ENCODE measurements at places on chromosomes 2 and 18. TPM values are rescaled to one million over a fixed set of nuclear protein-coding genes. Genes with fewer than 3 reads are reported as not detected.

DNA sequence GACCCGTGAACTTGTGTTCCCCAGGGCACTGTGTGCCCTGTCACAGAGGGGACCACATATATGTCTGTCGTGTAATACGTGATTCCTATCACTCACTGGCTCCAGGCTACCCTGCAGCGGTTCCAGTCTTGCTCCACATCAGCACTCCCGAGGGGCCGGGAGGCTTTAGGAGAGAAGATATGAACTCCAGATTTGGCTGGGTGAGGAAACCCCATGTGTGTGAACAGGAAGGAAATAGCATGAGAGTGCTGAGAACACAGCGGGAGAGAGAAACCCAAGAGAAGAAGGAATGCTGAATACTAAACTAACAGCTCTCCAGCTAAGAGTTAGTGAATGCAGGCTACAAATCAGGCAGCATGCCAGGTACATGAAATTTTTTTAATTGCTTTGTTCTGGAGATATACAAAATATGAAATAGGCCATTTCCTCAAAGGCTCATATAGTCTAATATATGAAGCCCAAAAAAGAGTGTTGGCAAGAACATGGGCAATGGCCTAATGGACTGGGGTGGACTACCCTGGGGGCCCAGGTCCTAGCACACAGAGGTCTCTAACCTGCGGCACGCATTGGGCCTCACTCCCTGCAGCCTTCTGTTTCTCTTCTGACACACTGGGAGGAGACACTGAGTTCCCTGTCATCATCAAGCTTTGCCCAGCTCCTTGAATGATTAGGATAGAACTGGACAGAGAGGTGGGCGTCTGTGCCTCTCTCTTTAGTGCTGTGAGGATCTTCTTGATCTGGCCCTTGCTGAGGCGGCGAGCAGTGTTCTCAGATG lies 372.8 kb upstream of the RAB6C start:
- no peaks in the 10 kb centered on the region for H3K4me1 ChIP-seq
- DNase-seq = no peak
- no peak overlapping the region for H3K27ac ChIP-seq
- no peaks in the 10 kb centered on the region for H3K36me3 ChIP-seq
- no peaks in the 10 kb centered on the region for H3K27me3 ChIP-seq
- H3K4me3 ChIP-seq = no peak overlapping the region

DOCK10 gene
- total RNA-seq = 33.2 TPM

GRCh38 chr2:127897531-127898211 lies 11.9 kb upstream of the AMMECR1L start:
- H3K36me3 ChIP-seq = no peaks in the 10 kb centered on the region
- no peak overlapping the region for H3K4me3 ChIP-seq

DNA sequence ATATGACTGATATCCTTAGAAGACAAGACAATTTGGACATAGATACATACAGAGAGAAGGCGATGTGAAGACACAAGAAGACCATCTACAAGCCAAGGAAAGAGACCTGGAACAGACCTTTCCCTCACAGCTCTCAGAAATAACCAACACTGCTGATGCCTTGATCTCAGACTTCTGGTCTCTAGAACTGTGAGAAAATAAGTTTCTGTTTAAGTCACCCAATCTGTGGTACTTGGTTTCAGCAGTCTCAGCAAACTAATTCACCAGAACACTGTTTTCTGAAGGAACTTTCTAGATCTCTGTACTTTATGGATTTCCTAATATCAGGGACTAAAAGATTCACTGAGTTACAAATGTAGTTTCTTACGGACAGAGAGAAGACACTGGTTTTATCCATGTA lies 58.8 kb downstream of the NAB1 start:
- H3K4me1 ChIP-seq = no peaks in the 10 kb centered on the region
- no peak for DNase-seq
- H3K27ac ChIP-seq = no peak overlapping the region
- H3K4me3 ChIP-seq = no peak overlapping the region
- no peaks in the 10 kb centered on the region for H3K36me3 ChIP-seq
- H3K27me3 ChIP-seq = no peaks in the 10 kb centered on the region

- H3K27me3 ChIP-seq = no peaks in the 10 kb centered on the region
- no peak for DNase-seq
- no peaks in the 10 kb centered on the region for H3K36me3 ChIP-seq
- no peak overlapping the region for H3K27ac ChIP-seq
Observed at GRCh38 chr2:145258903-145259579, 739.1 kb upstream of the ZEB2 start.

DNA sequence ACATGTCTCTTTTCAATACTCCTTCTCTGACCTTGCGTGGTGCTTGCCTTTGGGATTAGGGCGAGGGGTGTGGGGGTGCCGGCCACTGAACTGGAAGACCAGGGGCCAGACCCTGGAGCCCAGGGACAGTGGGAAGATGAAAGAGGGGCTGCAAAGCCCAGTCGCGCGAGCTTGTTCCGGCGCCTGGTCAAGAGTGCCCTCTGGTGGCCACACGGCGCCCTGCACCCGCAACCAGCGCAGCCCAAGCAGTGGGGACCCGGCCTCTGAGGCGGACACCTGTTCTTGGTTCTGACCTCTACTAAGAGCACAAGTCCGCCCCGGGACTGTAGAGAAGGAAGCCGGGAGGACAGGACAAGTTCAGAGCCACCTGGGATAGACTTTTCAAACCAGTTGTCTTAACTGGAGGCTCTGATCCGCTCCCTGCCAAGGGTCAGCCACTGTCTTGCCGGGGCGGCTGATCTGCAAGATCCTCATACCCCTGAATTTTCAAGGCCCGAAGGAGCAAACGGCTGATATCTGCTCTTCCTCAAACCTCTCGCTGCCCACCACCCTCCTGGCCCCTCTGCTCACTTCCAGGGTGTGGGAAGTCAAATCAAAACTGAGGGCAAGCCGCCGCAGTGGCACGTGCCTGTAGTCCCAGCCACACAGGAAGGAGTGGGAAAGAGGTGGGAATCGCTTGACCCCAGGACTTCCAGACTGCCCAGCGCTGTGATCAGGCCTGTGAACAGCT lies 14.9 kb upstream of the MSH6 start:
- DNase-seq = peak; percentile 58
- no peak overlapping the region for H3K4me3 ChIP-seq
- no peaks in the 10 kb centered on the region for H3K4me1 ChIP-seq
- H3K36me3 ChIP-seq = no peaks in the 10 kb centered on the region
- H3K27ac ChIP-seq = no peak overlapping the region
- H3K27me3 ChIP-seq = no peaks in the 10 kb centered on the region

DNA sequence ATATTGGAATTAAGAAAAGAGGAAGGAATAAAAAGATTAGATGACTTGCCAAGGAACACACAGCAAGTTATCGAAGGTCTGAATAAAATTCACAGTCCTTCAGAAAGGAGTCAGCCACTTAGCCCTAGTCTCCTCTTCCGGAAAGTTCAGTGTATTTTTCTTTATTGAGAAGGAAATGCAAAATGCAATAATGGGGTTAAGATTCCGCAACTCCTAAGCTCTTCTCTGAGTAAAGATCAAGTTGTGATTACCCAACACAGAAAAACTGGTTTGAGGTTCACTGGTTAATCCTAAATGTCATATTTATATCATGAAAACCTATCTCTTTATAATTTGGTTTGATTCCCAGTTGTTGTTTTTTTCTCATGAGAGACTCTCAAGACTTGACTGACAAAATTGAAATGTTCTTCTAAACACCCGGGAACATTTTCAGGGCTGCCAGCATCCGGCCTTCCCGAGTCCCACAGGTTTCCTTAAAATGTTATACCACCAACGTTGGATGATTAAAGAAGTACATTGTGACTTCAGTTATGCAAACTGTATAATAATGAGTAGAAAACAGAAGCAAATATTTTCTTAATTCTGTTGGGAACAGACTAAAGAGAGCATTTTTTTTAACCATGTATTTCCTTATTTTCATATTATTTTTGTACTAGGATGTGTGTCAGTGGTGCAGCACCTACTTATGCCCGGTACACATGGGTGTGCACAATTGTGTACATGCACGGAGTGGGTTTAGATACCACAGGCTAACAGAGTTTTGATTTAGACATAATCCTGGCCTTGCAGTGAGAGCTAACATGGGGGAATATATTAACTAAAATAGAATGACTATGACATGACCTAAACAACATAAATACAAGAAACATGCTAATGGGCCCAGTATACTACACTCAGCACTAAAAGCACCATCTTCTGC lies 100.2 kb downstream of the STK39 start:
- no peaks in the 10 kb centered on the region for H3K27me3 ChIP-seq
- no peaks in the 10 kb centered on the region for H3K4me1 ChIP-seq
- no peaks in the 10 kb centered on the region for H3K36me3 ChIP-seq
- no peak overlapping the region for H3K27ac ChIP-seq
- H3K4me3 ChIP-seq = no peak overlapping the region

UGT1A5 gene
- not detected for total RNA-seq

FBXO48 gene
- 1.5 TPM for total RNA-seq

- no peaks in the 10 kb centered on the region for H3K27me3 ChIP-seq
- H3K27ac ChIP-seq = peak overlapping the region; percentile 15
- H3K4me1 ChIP-seq = no peaks in the 10 kb centered on the region
- no peak overlapping the region for H3K4me3 ChIP-seq
- no peak for DNase-seq
Observed at GRCh38 chr2:66875941-66876462, 441.1 kb downstream of the MEIS1 start.

GRCh38 chr18:46079336-46079735 lies 7.3 kb upstream of the PSTPIP2 start:
- no peaks in the 10 kb centered on the region for H3K27me3 ChIP-seq
- no peaks in the 10 kb centered on the region for H3K36me3 ChIP-seq
- H3K27ac ChIP-seq = no peak overlapping the region
- no peaks in the 10 kb centered on the region for H3K4me1 ChIP-seq

Data from uterus (tissue), 4 donors.